ENCODE measurements at places on chromosomes 3 and 15. TPM values are rescaled to one million over a fixed set of nuclear protein-coding genes. Genes with fewer than 3 reads are reported as not detected.

GRCh38 chr3:67655364-67656121 is 1.1 kb upstream of the SUCLG2 start:
- DNase-seq: no peak

GRCh38 chr3:132665230-132665745 is 5.2 kb downstream of the UBA5 start:
- no peak for DNase-seq

- DNase-seq: no peak
These were observed 24.1 kb downstream of the ALS2CL start for GRCh38 chr3:46669191-46669999.

The ZNF710 gene
- total RNA-seq: 27.3 TPM

The WDR49 gene
- not detected for total RNA-seq

The LRTM1 gene
- total RNA-seq: not detected

The NOX5 gene
- not detected for total RNA-seq

All from A673 (cell line).